Activated CD8-positive, alpha-beta memory T cell treated with anti-CD3 and anti-CD28 coated beads for 24 hours (primary cell): ENCODE measurements at places on chromosomes 11 and 22.

- DNase-seq, result no peak
These were observed 177.1 kb upstream of the RAG2 start for GRCh38 chr11:36775130-36775529.

DNA sequence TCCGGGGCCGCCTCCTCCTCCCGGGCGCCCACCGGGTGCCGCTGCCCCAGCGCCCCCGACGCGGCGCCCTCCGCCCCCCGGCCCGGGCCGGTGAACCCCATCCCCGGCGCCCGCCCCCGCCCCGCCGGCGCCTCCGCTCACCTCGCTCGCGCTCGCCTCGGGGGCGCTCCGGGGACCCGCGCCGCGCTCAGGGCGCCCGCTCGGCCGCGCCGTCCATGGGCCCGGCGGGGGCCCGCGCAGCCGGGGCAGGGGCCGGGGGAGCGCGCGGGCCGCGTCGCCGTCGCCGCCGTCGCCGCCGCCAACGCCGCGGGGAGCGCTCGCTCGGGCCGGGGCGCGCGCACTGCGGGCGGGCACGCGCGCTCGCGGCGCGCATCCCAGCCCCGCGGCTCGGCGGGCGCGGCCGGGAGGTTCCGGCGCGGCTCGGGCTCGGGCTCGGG, 293 bp downstream of the DUSP8 start:
- DNase-seq, result no peak

GRCh38 chr11:80109031-80109430, 668.2 kb upstream of the TENM4 start:
- DNase-seq, result no peak

GRCh38 chr11:70871881-70872280, 380.5 kb downstream of the SHANK2 start:
- DNase-seq, result no peak

GRCh38 chr11:116115801-116116200, 611.6 kb upstream of the CADM1 start:
- DNase-seq, result no peak
